Stimulated activated CD4-positive, alpha-beta T cell treated with anti-CD3 and anti-CD28 coated beads, Interleukin-15, amount 100 ng/mL, for 1 hour (primary cell): ENCODE measurements at places on chromosomes 3 and 15.

- no peak for DNase-seq
Observed at GRCh38 chr15:79032656-79033055, 57.9 kb downstream of the RASGRF1 start.

DNA sequence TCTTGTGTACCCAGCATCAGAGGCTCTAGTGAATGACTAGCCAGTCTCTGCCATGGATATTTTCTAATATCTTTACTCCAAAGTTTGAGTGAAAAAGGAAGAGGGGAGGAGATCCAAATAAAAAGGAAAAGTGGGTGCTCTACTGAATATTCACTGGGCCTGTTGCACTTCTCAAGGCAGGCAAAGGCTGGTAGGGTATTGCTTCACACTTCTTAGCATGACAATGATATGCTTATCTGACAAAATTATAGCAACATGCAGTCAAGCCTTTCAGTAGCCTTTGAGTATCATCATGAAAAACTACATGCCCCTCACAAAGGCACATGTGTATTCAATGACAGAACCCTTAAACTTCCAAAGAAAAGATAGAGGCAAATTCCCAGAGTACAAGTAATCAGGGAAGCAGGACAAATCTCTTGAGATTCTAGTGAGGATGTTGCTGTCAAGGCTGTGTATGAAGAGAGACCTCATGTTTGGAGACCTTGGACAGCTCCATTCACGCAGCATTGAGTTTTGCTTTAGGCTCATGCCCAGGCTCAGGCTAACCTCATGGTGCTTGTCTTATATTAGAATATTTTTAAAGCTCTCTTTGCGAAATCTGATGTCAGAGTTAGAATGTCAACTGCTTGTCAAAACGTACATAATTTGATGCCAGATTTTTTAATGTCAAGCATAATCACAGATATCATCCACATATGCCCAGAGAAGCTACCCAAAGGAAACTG is 506.9 kb downstream of the OCA2 start:
- DNase-seq = no peak

GRCh38 chr15:35979608-35980007 is 433.6 kb upstream of the DPH6 start:
- no peak for DNase-seq

- DNase-seq = no peak
Observed at GRCh38 chr15:55513152-55513551, 5.1 kb upstream of the DNAAF4 start.

DNA sequence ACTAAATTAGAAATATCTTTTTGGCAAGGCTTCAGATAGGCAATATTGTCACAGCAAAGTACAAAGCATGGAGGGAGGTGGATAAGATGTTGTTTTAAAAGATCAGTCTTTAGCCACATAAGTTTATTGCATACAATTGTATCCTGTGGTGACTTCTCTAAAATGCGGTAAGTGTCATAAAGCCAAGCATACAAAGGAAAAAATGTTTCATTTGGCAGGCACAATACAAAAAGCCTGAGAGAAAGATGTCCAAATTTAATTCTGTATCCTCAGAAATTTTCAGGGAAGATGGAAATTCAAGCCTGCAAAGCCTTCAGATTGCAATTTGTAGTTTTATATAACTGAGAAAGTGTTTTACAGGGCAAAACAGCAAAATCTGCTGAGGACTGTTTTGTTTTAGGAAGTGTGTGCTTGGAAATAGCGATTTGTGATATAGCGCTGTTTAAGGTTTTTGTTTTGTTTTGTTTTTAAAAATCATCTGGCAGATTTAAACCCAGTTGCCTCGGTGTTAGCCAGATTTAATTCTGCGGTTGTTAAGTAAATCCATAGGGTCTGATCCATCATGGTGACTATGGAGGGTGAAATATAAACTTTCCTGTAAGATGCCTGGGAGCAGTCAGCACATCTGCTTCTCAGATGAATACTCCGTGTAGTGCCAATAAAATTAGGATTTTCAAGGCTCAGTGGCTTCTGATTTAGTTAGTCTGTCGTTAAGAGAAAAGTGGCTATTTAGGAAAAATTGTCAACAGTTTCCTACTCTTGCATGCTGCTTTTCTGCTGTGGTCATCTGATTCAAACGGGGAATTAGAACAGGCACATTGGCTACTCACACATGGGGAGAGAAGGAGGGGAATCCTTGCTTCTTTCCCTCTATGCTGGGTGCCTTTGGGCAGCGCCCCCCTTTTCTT is 8.0 kb downstream of the KAT2B start:
- DNase-seq = no peak

- DNase-seq = no peak
Observed at GRCh38 chr3:100189444-100189964, 71.3 kb upstream of the TBC1D23 start.

- DNase-seq = no peak
Observed at GRCh38 chr3:141514382-141514781, 27.6 kb downstream of the RASA2 start.

- no peak for DNase-seq
Observed at GRCh38 chr3:142884531-142884930, 4.4 kb downstream of the PCOLCE2 start.

GRCh38 chr3:107283948-107284347 is 93.3 kb upstream of the CCDC54 start:
- DNase-seq = no peak

GRCh38 chr3:42336103-42336502 is 70.1 kb upstream of the CCK start:
- DNase-seq = no peak

DNA sequence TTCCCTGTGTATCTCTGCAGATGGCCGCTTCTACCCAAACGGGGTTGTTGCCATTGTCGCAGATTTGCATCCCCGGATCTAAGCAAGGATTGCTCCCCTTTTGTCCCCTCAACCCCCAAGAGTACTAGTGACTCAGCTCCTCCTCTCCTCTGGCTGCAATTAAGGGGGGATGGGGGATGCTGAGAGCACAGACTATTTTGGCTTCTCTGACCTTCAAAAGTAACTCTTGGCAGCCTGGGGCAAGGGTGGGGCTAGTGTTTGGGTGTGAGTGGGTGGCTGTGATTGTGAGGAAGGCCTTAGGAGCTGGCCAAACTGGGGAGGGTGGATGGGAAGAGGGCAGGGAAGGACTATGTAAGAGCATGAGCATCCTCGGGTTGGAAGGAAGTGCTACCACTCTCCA is 1.2 kb upstream of the MAP1A start:
- DNase-seq = no peak

- no peak for DNase-seq
Observed at GRCh38 chr3:108406063-108406660, 104.2 kb downstream of the MYH15 start.

DNA sequence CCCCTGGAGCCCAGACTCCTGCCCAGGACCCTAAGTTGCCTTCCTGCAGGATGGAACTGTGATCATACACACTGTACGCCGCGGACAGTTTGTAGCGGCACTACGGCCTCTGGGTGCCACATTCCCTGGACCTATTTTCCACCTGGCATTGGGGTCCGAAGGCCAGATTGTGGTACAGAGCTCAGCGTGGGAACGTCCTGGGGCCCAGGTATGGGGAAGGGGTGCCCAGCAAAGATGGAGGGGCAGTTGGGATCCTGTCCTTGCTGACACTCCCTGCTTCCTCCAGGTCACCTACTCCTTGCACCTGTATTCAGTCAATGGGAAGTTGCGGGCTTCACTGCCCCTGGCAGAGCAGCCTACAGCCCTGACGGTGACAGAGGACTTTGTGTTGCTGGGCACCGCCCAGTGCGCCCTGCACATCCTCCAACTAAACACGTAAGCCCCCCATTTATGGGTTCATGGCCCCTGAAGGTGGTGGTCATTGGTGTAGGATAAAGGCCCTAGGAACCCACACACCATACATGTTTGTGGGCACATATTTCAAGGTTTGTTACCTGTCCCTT is 28.8 kb downstream of the NBEAL2 start:
- no peak for DNase-seq

- DNase-seq = no peak
Observed at GRCh38 chr3:32282578-32283154, 44.2 kb downstream of the CMTM8 start.
